ENCODE measurements at places on chromosomes 12 and 14.

- DNase-seq = no peak
Observed at GRCh38 chr12:63911341-63911740, 66.8 kb downstream of the SRGAP1 start.

DNA sequence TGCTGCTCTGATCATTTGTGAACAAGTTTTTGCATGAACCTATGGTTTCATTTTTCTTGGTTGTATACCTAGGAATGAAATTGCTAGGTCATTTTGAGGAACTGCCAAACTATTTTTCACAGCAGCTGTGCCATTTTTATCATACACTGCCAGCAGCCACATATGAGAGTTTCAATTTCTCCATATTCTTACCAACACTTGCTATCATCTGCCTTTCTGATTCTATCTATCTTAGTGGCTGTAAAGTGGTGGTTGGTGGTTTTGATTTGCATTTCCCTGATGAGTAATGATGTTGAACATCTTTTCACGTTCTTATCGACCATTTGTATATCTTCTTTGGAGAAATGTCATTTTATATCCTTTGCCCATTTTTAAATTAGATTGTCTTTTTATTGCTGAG, 146.1 kb downstream of the C12orf75 start:
- DNase-seq = no peak

- no peak for DNase-seq
Observed at GRCh38 chr12:114152890-114153289, 186.8 kb upstream of the RBM19 start.

DNA sequence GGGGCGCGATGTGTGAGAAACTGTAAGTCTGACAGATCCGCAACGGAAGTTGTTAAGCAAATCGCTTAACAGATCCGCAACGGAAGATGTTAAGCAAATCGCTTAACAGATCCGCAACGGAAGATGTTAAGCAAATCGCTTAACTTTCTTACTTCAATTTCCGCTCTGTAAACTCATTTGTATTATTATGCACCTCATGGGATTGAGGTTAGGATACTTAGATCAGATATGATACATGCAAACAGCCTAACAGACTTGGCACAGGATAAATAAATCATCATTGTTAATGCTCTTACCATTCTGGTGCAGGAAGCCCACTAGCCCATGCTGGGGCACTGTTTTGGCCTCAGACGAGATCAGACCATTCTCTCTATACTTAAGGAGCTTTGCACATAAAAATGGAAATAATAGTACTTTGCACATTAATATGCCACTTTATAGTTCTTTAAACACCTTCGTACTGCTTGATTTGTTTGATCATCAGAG, 399 bp downstream of the NCAPD2 start:
- no peak for DNase-seq

DNA sequence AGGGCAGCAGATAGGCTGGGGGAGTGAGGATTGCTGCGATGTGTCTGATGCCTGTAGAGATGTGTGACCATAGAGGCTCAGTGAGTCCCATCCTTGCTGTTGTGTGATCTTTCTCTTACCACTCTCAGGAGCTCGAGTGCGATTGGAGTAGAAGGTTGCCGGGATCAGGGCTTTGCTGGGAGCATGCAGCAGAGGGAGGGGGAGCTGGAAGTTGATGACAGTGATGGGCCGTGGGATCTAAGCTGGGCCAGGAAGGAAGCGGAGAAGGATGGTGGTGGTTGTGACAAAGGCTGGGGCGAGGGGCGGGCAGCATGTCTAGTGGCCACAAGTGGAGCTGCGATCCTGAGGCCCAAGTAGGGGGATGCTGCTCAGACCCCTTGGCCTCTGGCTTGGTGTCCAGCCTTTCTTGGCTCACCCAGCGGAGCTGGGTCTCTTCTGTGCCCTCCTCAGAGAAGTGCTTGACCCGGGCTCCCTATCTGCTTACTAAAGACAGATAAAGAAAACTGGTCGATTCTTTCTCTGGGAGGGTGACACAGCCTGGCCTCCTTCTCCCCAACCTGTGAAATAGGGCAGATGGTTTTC, 66.2 kb downstream of the PRMT8 start:
- DNase-seq = no peak

- DNase-seq = peak; percentile 9
Observed at GRCh38 chr12:99810718-99811593, 163.4 kb downstream of the GARIN6 start.

GRCh38 chr14:35361141-35361480, 43.4 kb downstream of the NFKBIA start:
- DNase-seq = no peak

GRCh38 chr12:47054659-47055058, 24.8 kb upstream of the PCED1B start:
- DNase-seq = no peak

DNA sequence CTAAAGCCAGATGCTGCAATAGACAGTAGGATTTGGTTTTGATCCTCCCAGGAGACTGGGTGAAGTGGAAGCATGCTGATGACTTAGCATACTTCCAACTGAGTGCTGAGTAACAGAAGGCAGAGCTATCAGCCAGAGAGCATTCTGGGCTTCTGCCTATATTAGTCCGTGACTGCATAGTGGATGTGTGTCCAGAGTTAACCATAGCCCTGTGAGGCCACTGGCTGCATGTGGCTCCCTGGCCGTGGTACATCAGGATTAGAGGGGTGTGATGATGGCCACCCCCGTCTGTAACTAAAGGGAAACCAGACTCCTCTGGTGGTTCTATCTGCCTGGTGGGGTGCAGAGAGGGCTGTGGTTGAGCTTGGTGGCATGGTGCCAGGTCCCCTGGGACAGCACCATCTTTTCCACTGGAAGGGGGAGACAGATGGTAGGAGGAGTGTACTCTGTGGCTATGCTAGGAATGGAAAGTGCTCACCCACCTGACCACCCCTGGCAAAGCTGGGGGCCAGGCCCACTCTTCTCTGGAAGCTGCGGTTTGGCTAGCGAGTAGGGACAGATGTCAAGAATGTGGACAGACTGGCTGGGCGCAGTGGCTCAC, 27.4 kb downstream of the ABCD4 start:
- no peak for DNase-seq

- no peak for DNase-seq
Observed at GRCh38 chr14:87141801-87142200, 851.2 kb downstream of the GALC start.

GRCh38 chr14:70116278-70116677, 72.5 kb downstream of the SLC8A3 start:
- DNase-seq = no peak

DNA sequence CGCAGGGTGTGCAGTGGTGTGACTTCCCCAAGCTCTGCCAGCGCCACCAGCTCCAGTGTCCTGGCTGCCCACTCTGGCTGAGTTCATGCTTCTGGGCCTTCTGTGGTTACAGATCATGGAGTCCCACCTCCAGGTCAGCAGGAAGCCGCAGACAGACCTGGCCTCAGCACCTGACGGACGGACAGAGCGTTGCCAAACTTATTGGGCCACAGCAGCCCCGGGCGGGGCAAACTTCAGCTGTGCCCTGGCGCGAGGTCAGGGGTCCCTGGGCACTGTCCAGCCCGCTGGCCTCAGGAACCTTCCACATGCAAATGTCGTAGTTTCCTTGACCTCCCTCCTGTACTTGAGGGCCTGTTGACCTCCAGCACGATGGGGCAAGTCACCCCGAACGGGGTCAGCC, 11.2 kb downstream of the GPR132 start:
- DNase-seq = no peak

- peak; percentile 24 for DNase-seq
Observed at GRCh38 chr14:99755629-99756603, 37.3 kb upstream of the EML1 start.

DNA sequence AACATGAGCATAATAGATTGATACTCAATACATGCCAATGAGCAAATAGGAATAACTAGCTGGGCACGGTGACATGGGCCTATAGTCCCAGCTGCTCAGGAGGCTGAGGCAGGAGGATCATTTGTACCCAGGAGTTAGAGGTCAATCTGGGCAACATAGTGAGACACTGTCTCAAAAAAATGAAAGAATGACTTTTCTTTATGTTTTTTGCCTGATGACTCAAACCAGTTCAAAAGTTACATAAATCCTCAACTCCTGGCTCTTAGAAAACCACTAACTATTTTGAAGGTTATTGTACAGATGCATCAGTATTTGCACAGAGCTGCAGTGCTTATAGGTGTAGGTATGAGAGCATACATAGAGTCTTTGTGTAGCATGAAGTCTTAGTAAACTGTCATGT, 219.2 kb upstream of the RGS6 start:
- DNase-seq = no peak

- no peak for DNase-seq
Observed at GRCh38 chr12:21849878-21850277, 75.4 kb upstream of the KCNJ8 start.

DNA sequence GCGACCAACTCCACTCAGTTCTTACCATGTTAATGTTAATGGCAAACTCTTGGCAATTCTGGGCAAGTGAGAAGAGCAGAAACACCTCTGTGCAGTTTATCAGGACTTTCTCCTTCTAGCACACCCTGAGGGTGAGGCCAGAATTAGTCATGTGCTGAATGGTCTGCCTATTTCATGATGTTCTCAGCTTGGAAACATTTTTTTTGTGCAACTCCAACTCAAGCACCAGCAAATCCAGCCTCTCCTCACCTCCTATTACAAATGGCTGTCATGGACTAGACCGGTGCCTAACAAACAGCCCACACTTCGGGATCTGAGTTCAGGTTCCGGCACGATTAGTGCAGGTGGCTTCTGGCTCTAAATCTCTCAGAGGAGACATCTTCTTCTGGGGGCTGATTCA, 246.0 kb downstream of the ZFP36L1 start:
- no peak for DNase-seq

DNA sequence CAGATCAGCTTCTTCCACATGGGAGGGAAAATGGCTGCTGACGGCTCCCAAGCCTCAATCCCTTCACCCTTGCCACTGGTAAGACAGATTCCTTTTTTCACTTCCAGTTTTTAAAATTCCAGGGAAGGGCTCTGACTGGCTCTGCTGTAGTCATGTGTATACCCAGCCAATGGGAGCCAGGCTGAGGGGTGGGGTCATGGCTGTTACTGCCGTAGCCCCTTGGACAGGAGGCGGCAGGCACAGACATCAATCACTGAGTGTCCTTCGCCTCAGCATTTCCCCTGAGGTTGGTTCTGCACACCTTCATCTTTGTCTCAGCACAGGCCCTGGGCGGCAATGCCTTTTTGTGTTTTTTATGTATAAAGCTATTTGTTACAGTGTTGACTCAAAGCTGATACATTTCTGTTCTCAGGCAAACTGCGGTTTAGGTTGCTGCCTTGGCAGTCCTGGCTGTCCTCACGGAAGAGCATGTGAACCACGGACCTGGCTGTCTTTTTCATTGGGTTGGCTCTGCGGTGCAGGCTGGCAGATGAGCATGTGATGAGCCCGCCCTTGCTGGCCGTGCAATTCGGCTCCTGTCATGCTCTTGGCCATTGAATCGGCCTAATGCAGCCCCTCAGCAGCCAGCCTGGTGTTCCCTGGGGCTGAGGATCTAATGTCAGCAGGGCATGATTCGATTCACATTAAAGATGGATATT, 74.3 kb downstream of the PPM1A start:
- DNase-seq = no peak

DNA sequence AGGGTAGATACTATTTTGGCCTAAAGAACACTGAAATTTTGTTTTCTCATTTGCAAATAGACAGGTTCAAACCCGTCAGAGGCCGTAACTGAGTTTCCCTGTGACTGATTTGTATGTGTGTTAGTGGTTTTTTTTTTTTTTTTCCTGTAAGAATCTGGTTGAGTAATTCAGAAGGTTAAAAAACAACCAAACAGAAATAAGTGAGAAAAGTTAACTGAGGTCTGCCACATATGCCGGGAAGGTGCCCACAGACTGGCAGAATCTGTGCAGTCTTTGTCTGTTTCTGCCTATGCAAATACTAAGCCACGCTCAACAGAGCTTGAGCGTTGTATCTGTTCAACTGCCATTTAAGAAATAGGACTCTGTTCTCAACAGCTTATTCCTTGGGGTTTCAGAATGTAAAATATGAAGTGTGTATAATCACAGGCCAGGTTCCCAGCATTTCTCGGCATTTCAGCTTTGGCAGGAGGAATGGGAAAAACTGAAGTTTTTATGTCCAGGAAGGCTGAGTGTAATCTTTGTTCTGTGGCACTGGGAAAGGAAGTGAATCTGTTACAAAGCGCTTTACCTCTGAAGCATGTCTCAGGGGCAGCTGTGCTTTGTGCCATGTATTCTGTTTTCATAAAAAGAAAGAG, 181.9 kb downstream of the PRKCH start:
- no peak for DNase-seq

GRCh38 chr12:57611827-57612710, 834 bp downstream of the ARHGEF25 start:
- DNase-seq = no peak

DNA sequence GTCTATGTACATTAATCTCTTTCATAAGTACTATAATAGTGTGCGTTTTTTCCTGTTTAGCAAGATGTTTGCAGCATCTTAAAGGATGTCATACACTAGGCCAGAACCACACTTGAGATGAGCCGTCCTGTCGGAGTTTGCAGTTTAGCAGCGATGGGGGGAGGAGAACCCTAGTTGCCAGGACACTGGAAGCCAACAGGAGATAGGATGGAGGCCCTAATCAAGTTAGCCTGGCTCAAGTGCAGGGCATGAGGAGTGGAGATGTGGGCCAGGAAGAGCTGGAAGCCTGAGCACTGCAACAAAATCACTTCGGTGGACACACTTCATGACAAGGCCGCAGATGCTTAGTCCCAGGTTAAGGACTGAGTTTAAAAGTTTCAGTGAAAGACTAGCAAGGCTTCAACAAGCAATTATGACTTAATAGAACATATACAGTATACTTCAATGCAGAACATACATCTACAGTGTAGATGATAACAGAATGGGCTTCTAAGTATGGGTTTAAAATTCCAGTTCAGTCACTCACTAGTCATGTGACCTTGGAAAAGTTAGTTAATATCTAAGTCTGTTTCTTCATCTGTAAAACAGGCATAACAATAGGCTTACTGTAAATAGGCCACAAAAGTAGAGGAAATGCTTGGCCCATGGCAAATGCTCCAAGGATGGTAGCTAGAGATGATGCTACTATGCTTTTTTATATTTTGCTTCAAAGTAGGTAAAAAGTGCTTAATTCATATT, 77.1 kb downstream of the PTPN21 start:
- no peak for DNase-seq

DNA sequence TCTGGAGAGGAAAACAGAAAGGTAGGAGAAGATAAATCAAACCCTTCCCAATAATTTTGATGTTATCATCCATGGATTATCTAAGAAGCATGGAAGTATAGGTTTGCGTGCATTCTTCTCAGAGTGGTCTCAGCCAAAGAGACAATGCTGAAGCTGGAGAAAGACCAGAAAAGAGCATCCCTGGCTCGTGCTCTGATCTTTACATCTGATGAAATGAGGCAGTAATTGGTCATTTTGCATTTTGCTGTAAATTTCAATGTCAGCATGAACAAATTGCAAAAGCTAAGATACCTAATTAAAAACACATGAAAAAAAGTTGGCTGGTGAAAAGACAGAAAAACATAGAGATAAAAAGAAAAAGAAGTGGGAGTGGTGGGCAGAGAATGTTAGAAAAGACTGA, 252.4 kb downstream of the ITPR2 start:
- DNase-seq = no peak

DNA sequence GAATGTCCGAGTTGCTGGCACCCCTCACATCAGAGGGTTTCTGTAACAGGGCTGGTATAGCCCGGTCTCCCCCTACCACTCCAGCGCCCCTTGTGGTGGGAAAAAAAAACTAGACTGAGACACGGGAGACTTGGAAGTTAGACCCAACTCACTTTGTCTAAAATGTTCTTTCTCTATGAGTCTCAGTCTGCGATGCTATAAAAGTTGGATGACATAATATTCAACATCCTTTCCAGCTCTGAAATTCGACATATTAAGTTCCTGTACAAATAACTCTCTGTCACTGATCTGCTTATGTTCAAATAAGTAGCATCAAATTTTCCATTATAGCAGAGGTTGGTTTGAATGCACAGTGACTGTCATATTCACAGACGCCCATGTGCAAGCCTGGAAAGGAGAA, 25.7 kb upstream of the TC2N start:
- peak; percentile 20 for DNase-seq
